Psoas muscle (tissue), 8 donors: ENCODE measurements at places on chromosomes 2 and 18. TPM values are rescaled to one million over a fixed set of nuclear protein-coding genes. Genes with fewer than 3 reads are reported as not detected.

The WDR12 gene
- 41.4 TPM for total RNA-seq

The CHRNA1 gene
- 278 TPM for total RNA-seq

The CASP8 gene
- 2.3 TPM for total RNA-seq

The CPS1 gene
- total RNA-seq = 0.55 TPM

The CMPK2 gene
- 1.6 TPM for total RNA-seq

The HMSD gene
- total RNA-seq = not detected

The TACR1 gene
- total RNA-seq = 0.15 TPM

The ZNF521 gene
- total RNA-seq = 5.6 TPM

The SLC30A3 gene
- total RNA-seq = 0.10 TPM

The ST6GAL2 gene
- total RNA-seq = not detected

The DHRS9 gene
- total RNA-seq = 0.79 TPM

The CSRNP3 gene
- 0.44 TPM for total RNA-seq

The DSG4 gene
- total RNA-seq = not detected

The OLA1 gene
- total RNA-seq = 86.8 TPM

The D2HGDH gene
- 22.0 TPM for total RNA-seq

The IL36A gene
- not detected for total RNA-seq

The STPG4 gene
- not detected for total RNA-seq

The ZDBF2 gene
- 16.4 TPM for total RNA-seq

The LRRTM4 gene
- total RNA-seq = 0.60 TPM

The CCDC85A gene
- total RNA-seq = 3.2 TPM

The CFC1 gene
- total RNA-seq = not detected

The NTSR2 gene
- 0.36 TPM for total RNA-seq

The XIRP2 gene
- 2,071 TPM for total RNA-seq

The LCT gene
- 0.02 TPM for total RNA-seq

The EMILIN2 gene
- 2.9 TPM for total RNA-seq

The DES gene
- total RNA-seq = 14,820 TPM

The TMEM37 gene
- 1.7 TPM for total RNA-seq

The MEMO1 gene
- 46.1 TPM for total RNA-seq

The CD207 gene
- 0.59 TPM for total RNA-seq

The DCDC2C gene
- not detected for total RNA-seq

The PSMA8 gene
- total RNA-seq = not detected

The CNOT11 gene
- 42.1 TPM for total RNA-seq

The CD8B gene
- not detected for total RNA-seq

The NCKAP5 gene
- total RNA-seq = 0.15 TPM

The PRKAG3 gene
- total RNA-seq = 22.0 TPM

The RDH14 gene
- total RNA-seq = 25.2 TPM

The SH2D6 gene
- total RNA-seq = 1.4 TPM

The CXCR1 gene
- 0.79 TPM for total RNA-seq

The ABCG5 gene
- total RNA-seq = not detected

The RNU2-63P gene
- total RNA-seq = not detected

The MAPRE2 gene
- total RNA-seq = 66.9 TPM

The MC5R gene
- not detected for total RNA-seq

The SIX3 gene
- not detected for total RNA-seq

The MAP3K19 gene
- not detected for total RNA-seq

The SPATA3 gene
- total RNA-seq = not detected

The CAPN10 gene
- 7.1 TPM for total RNA-seq

The FSHR gene
- total RNA-seq = not detected

The RBM44 gene
- total RNA-seq = 0.38 TPM

The ADRA2B gene
- total RNA-seq = 1.6 TPM

The CABYR gene
- total RNA-seq = not detected

The TUBA4B gene
- not detected for total RNA-seq

The RAMP1 gene
- total RNA-seq = 105 TPM

The OSBPL6 gene
- total RNA-seq = 29.8 TPM

The SLC16A14 gene
- total RNA-seq = 0.46 TPM
